ENCODE measurements at places on chromosomes 6 and 20. TPM values are rescaled to one million over a fixed set of nuclear protein-coding genes. Genes with fewer than 3 reads are reported as not detected.

- no peak for DNase-seq
Observed at GRCh38 chr20:58839474-58839874, 11.2 kb downstream of the GNAS-AS1 start.

- no peak for DNase-seq
Observed at GRCh38 chr6:30163090-30163917, at the start of gene TRIM15. TRIM15 (plus strand) TSS chr6:30163546; CDS start chr6:30163685, 139 bp downstream.

DNA sequence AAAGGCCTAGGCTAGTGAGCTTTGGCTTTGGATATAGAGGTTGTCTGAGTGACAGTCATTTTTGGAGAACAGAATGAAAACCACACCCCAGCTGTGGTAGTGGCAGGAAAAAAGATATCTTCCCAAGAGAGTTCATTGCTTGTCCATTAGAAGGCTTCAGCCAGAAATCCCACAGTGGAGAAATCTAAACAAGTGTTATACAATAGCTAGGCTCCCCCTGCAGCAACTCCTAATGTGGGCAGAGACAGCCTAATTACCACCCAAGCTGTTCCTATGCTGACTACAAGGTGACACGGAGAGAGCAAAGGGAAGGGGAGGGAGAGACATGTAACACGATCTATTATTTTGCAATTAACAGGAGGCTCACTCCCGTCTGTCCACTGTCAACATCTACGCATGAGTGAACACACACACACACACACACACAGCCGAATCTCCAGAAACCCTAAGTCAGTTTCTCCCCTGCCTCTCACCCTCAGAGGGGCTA is 147.5 kb upstream of the TCF21 start:
- no peak for DNase-seq

DNA sequence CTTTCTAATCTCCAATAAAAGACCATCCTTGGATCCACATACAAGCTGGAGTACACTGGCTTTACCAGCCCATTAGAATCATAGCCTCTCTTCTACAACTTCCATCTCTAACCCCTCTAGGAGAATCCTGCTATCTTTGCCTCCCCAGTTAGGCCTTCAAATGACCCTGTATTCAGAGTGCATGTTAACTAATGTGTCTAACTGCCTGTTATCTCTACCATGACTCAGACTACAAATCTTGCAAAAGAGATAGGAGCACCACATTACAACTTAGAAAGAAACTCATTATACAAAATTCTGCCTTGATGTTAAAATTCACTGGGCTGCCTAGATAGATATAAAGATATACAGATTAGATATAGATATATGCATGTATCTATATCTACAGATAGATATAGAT is 28.2 kb downstream of the GPR63 start:
- no peak for DNase-seq

DNA sequence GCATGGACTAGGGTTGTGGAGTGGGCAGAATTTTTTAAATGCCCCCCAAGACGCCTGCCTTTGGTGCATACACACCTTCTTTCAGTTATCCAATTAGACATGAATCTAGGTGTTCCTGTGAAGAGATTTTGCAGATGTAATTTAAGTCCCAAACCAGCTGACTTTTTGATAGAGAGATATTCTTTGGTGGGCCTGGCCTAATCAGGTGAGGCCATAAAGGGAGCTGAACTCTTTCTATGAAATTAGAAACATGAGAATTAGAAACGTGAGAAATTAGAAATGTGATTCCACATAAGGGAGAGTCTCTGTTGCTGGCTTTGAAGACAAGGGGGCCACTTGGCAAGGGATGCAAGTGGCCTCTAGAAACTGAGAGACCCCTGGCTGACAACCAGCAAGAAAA is 36.4 kb upstream of the TTPAL start:
- DNase-seq, result no peak

DNA sequence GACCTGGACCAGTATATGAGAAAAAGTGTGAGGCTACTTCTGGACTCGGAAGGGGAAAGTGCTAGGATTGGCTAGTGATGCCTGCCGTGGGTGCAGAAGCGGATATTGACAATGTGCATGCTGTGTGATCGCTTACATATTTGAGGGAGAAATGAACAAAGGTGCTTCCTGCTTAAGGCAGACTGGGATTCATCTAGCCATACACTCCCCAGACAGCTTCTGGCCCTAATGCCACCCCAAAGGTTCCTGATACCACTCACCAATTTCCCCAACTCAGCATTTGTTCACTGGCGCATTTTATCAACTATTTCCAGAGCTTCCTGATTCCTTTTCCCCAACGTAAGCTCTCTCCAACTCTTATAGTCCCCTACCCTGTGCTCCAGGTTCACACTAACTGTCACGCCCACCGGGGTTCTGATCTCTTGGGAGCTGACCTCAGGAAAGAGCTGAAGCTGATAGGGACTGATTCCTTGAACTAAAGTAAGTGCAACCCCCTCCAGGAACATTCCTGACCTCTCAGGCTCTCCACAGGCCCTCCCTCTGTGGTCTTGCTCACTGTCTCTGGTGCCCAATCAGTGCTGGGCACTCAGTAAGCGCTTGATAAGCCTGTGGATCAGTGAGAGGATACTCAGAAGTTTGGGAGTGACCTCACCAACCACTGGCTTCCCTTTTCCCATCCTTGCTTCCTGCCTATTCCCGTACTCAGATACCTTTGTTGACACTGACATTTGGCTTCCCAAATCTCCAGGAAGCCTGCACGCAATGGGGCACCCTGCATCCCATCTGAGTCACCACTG is 73.3 kb downstream of the MRPL14 start:
- no peak for DNase-seq

GRCh38 chr20:59064214-59064722 is 21.7 kb upstream of the PRELID3B start:
- no peak for DNase-seq

- DNase-seq, result no peak
Observed at GRCh38 chr6:38262609-38263008, 377.1 kb downstream of the BTBD9 start.

- DNase-seq, result no peak
Observed at GRCh38 chr6:133892813-133893691, 4.1 kb downstream of the TCF21 start.

ANKRD6 gene
- total RNA-seq, result 29.7 TPM

CRIP3 gene
- total RNA-seq, result 2.3 TPM

SOX18 gene
- total RNA-seq, result not detected

HLA-DMA gene
- 3.4 TPM for total RNA-seq

CFAP206 gene
- total RNA-seq, result 1.2 TPM

SYNCRIP gene
- 136 TPM for total RNA-seq
